ENCODE measurements at places on chromosomes 6 and 20.

- no peak for DNase-seq
Observed at GRCh38 chr20:57559289-57559634, 1.6 kb upstream of the PCK1 start.

DNA sequence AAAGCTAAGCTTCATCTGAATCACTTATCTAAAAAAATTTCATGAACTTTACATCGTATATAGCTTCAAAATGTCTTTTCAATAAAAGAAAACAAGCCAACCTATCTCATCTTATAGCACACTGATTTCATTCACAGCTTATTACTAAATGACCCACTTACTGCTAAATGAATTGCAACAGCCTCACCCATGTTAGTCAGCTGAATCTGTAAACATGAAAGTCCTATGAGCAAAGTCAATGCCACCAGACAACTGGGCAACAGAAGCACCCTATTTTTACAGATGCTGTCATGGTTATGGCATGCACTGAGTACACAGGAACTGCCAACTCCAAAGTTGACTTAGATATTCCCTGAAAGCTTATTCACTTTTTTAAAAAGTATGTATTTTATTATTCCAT lies 41.2 kb upstream of the DST start:
- no peak for DNase-seq

DNA sequence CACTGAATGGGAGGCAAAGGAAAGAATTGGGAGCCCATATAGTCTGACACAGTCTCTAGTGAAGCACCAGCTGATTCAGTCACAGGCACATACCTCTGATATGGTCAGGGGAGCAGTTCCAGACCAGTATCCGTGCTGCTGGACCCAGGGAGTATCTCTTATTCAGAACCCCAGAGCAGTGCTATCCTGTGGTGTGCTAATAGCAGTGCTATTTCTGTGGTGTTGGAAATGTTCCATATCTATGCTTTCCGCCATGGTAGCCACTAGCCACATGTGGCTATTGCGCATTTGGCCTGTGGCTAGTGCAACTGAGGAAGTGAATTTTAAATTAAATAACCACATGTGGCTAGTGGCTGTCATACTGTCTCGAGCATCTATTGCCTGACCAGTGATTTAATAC lies 11.0 kb downstream of the SCUBE3 start:
- DNase-seq, result no peak

DNA sequence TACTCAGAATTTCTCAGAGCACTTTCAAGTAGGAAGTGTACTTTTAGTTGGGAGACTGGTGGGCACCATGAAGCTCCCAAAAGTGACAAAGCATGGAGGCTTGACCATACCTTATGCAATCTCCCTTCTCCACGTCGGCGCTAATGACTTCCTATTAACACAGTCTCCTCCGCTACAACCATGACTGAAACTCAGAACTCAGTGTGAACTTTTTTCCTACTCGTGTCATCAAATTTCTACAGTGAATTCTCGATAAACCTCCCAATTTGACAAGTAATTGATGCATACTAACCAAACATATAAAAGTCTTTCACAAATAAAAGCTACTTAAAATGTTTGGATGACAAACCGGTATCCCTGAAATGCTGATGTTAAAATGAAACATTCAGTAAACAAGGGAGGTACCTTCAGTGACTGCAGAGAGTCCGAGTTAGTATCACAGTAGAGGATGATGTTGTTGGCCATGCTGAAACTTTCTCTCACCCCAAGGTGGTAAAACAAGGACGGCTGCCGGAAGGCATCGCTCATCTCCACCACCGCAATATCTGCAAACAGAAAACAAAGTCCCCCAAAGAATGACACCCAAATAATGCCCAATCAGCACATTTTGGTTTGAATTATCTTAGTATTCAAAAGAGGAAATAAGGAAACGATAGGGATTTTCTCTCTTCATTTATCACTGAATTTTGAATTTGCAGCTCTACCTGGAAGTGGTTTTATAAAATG lies 72.1 kb downstream of the MAP3K5 start:
- no peak for DNase-seq
